Activated CD8-positive, alpha-beta memory T cell treated with anti-CD3 and anti-CD28 coated beads, Interleukin-2, amount 10 ng/mL, durations not matched to agents 7 days and 5 days (primary cell): ENCODE measurements at places on chromosomes 5 and 9. TPM values are rescaled to one million over a fixed set of nuclear protein-coding genes. Genes with fewer than 3 reads are reported as not detected.

GPX8 gene
- not detected for total RNA-seq

RNF208 gene
- total RNA-seq: 3.0 TPM

COL27A1 gene
- 0.15 TPM for total RNA-seq

CMYA5 gene
- 0.12 TPM for total RNA-seq

FBXL7 gene
- not detected for total RNA-seq

LCN2 gene
- total RNA-seq: not detected

TTC16 gene
- total RNA-seq: 5.2 TPM

ROR2 gene
- total RNA-seq: 3.2 TPM

TOPORS gene
- 15.2 TPM for total RNA-seq

DND1 gene
- total RNA-seq: 2.9 TPM

FLT4 gene
- 2.8 TPM for total RNA-seq

TPPP gene
- total RNA-seq: 0.20 TPM

SPINK7 gene
- total RNA-seq: not detected

CARTPT gene
- not detected for total RNA-seq

CTNNAL1 gene
- 21.5 TPM for total RNA-seq

PCDHGB3 gene
- 0.09 TPM for total RNA-seq

SLC9A3 gene
- 1.3 TPM for total RNA-seq

ANKRD18A gene
- total RNA-seq: 0.19 TPM

GADD45G gene
- 38.5 TPM for total RNA-seq

PCDHAC1 gene
- total RNA-seq: not detected

PLCXD3 gene
- total RNA-seq: not detected

CDC23 gene
- total RNA-seq: 37.0 TPM

PROB1 gene
- total RNA-seq: 10.9 TPM

CKMT2 gene
- total RNA-seq: not detected

LIFR gene
- total RNA-seq: not detected

C5 gene
- 1.9 TPM for total RNA-seq

EIF4E1B gene
- not detected for total RNA-seq

PCDHGA5 gene
- 0.12 TPM for total RNA-seq

MGAT1 gene
- 142 TPM for total RNA-seq

TSSK1B gene
- total RNA-seq: not detected

ORM2 gene
- not detected for total RNA-seq

SH2D3C gene
- total RNA-seq: 75.2 TPM

ENHO gene
- total RNA-seq: not detected

GDF9 gene
- total RNA-seq: 0.26 TPM

IL6ST gene
- 17.9 TPM for total RNA-seq

ADGRD2 gene
- not detected for total RNA-seq

WDR38 gene
- not detected for total RNA-seq

GABRA6 gene
- not detected for total RNA-seq

HBEGF gene
- total RNA-seq: 13.5 TPM

PCDHGA3 gene
- 0.15 TPM for total RNA-seq

SLC34A1 gene
- 0.85 TPM for total RNA-seq

TRPM3 gene
- not detected for total RNA-seq

UBTD2 gene
- total RNA-seq: 8.7 TPM

CD274 gene
- total RNA-seq: 10.4 TPM

PCDHB16 gene
- total RNA-seq: not detected

FOXI1 gene
- total RNA-seq: not detected

SPINK6 gene
- total RNA-seq: not detected

OR1J2 gene
- total RNA-seq: not detected

GFI1B gene
- not detected for total RNA-seq

ZNF474 gene
- not detected for total RNA-seq

RETREG1 gene
- 18.1 TPM for total RNA-seq

DDX4 gene
- total RNA-seq: 0.12 TPM

GARIN3 gene
- not detected for total RNA-seq

LHX3 gene
- total RNA-seq: not detected

ZNF300 gene
- 0.26 TPM for total RNA-seq

LTC4S gene
- 0.91 TPM for total RNA-seq

ST8SIA4 gene
- 53.3 TPM for total RNA-seq

TMC1 gene
- total RNA-seq: not detected

EGFLAM gene
- total RNA-seq: not detected
